ENCODE measurements at places on chromosomes 13 and 19.

DNA sequence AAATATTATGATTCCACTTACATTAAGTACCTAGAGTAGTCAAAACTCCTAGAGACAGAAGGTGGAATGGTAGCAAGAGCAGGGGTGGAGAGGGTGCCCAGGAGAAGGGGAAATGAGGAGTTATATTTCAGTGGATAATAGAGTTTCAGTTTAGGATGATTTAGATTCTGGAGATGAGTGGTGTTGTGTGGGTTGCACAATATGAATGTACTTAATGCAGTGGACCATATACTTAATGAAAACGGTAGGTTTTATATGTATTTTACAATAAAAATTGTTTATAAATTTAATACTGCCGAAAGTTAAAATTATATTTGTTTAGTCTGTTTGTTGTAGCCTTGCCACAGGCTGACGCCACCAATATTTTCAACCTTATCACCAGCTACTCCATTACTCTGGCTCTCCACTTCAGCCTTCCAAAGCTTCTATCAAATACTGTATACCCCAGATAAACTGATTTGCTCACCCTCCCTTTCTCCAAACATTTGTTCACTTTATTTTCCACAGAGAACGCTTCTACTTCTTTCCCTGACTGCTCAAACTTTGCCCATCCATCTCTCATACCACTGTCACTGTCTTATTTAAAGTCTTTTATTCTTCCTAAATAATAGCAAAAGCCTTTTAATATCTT lies 1.4 kb upstream of the RBM26 start:
- DNase-seq: no peak

GRCh38 chr19:10625003-10625761 lies at the start of gene SLC44A2:
Gene SLC44A2 (plus strand): TSS chr19:10625553. CDS start chr19:10625634, 81 bp downstream.
- no peak for DNase-seq

DNA sequence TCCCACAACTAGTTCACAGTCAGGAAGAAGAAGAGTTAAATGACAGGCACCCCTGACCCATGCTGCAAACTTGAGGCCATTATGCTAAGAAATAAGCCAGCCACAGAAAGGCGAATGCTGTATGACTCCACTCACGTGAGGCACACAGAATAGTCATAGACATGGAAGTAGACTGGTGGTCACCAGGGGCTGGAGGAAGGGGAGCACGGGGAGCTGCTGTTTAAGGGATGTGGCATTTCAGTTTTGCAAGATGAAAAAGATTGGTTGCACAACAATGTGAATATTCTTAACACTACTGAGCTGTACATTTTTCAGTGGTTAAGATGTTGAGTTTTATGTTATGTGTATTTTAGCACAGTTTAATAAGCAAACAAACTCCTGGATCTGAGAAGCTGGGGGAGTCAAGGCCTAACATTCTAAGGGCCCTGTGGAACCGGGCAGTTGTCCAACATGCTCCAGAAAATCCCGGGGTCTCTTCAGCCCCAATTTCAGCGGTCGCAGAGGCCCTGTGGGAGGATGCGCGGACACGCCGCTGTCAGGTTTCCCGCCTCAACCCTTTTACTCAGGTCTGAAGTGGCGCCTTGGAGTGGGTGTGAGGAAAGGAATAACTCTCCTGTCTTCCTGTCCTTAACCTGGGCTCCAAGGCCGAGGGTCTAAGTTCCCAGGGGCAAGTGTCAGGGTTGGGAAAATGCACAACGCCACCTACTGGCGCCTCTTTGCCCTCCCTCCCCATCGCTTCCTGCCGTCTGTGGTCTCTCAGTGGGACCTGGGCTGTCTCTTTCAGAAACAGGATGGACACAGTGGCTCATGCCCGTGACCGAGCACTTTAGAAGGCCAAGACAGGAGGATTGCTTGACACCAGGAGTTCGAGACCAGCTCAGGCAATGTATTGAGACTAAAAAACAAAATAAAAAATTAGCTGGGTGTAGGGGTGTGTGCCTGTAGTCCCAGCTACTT lies 4.4 kb upstream of the TMEM272 start:
- DNase-seq: no peak

- DNase-seq: no peak
Observed at GRCh38 chr13:98156259-98156658, 13.4 kb downstream of the FARP1 start.

DNA sequence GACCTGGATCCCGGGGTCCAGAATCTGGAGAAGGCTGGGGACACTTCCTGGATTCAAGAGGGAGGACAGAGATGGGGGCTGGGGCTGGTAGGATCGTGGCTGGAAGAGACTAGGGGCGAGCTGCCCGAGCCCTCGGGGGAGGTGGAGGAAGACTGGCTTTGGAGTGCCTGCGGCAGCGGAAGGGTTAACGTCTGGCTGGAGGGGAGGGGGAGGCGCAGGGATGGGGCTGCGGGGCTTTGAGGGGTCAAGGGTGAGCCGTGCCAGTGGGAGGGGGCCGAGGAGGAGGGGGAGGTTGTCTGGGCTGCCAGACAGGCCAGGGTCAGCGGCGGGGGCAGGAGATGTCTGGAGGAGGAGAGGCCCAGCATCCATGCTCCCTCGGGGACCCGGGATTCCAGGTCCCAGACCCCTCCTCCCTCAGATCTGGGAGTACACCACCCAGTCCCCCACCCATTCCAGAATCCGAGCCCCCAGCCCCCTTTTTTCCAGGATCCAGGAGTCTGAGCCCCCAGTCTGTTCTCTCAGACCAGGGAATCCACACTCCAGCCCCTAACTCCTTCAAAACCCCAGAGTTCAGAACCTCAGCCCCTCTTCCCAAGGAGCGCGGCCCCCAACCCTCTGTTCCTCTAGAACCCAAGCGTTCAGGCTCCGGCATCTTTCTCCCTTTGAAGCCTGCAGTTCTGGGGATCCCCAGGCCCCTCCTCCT lies 3.2 kb upstream of the SPACA6 start:
- no peak for DNase-seq

- DNase-seq: no peak
Observed at GRCh38 chr19:2186071-2186846, 22.5 kb downstream of the DOT1L start.

- DNase-seq: no peak
Observed at GRCh38 chr19:51470966-51471365, 7.4 kb upstream of the CEACAM18 start.

- DNase-seq: no peak
Observed at GRCh38 chr13:85741017-85741416, 58.2 kb downstream of the SLITRK6 start.

- DNase-seq: no peak
Observed at GRCh38 chr19:28934631-28935030, 278.3 kb downstream of the UQCRFS1 start.

DNA sequence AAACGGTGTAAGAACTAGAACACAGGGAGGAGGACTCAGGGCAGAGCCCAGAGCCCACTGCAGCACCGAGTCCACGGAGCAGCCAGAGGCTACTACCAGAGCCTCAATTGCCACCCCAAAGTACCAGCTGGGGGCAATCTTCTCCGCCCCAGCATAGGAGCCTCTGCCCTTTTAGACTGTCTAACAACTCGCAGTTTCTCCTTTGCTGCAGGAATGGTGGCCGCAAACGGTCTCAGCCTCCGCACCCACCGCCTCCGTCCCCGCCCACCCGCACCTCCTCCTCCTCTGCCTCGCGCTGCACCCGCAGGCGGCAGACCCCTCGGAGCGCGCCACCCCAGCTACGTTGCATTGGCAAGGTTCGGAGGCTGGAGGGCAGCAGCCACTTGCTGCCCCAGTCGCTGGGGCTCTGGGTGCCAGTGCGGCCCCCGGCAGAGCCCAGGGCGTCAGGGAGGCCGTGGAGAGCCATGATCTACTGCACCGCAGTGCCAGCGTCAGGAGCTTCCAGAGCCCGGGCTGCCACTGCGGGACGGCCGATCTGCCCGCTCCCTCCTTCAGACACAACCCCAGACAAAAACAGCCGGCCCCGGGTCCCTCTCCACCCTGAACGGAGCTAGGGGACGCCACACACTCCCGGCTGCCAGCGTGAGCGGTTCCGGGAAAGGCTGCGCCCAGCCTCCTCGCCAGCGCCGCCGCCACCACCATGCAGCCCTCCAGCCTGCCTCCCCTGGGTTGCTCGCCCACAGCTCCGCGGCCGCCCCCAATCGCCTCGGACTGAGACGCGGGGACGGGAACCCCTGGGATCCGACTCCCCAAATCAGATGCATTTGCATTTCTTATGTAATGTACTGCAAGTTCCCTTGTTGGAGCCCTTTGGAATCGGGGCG lies 1.8 kb downstream of the FGF14 start:
- no peak for DNase-seq

GRCh38 chr19:13262450-13262849 lies 112.2 kb downstream of the IER2 start:
- DNase-seq: no peak

GRCh38 chr19:43939557-43940260 lies 4.6 kb upstream of the ZNF45 start:
- no peak for DNase-seq

DNA sequence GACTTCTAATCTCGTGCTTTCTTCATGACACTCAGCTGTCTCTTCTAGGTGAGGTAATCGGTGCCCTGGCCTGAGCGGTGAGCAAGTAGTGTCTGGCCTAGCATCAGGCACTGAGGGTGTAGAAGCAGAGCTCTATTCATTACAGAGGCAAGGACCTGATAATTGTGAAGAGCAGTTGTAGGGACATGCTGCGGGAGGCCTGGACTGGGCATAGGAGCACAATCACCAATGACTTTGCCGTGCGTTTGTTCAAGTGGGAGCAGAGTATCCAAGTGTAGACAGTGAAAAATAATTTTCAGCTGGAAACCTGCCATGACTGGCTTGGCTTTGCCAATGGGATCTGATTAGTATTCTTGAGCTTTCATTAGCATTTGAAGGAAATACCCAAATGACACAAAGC lies 32.1 kb upstream of the DCLK1 start:
- DNase-seq: no peak

- peak; percentile 87 for DNase-seq
Observed at GRCh38 chr19:510606-511100, 3.4 kb downstream of the TPGS1 start.

DNA sequence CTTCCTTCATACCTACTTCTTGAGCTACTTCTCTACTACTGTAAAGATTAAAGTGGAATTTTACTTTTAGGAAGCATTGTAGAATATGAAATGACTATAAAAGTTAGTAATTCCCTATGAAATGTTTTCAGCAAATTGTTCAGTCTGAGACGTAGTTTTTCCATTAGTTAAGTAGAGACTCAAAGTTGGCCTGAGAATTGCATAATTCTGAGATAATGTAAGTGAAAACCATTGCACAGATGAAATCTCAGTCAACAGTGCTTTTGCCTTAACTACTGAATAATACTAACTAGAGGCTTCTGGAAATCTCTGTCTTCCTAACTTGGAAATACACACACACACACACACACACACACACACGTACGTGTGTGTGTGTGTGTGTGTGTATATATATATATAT lies 125.9 kb downstream of the FGF14 start:
- no peak for DNase-seq

GRCh38 chr19:24140591-24140990 lies 53.6 kb downstream of the ZNF254 start:
- no peak for DNase-seq

DNA sequence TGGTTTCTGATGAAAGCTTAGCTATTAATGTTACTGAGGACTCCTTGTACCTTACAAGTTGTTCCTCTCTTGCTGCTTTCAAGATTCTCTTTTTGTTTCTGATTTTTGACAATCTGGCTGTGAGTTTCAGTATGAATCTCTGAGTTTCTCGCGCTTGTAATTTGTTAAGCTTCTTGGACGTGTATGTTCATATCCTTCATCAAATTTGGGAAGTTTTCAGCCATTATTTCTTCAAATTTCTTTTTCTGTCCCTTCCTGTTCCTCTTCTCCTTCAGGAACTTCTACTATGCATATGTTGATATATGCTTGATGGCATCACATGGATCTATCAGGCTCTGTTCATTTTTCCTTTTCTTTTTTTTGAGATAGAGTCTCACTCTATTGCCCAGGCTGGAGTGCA lies 5.6 kb upstream of the URI1 start:
- DNase-seq: no peak

- DNase-seq: no peak
Observed at GRCh38 chr19:15303105-15303780, 29.1 kb downstream of the BRD4 start.

DNA sequence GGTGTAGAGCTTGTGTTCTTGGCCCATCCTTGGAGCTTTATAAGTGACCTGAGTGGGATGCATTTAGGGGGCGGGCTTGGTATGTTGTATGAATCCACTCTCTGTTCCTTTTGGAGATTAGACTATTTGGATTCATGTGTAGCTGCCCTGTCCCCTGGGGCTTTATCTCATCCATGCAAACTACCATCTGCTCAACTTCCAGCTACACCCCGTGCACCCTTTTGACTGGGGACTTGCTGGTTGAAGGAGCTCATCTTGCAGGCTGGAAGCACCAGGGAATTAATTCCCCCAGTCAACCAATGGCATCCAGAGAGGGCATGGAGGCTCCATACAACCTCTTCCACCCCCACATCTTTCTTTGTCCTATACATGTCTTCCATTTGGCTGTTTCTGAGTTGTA lies 6.1 kb downstream of the CLEC4M start:
- DNase-seq: no peak

GRCh38 chr19:58035863-58036262 lies 2.0 kb downstream of the ZSCAN1 start:
- DNase-seq: no peak

GRCh38 chr13:106597186-106597585 lies 29.2 kb upstream of the ARGLU1 start:
- no peak for DNase-seq

DNA sequence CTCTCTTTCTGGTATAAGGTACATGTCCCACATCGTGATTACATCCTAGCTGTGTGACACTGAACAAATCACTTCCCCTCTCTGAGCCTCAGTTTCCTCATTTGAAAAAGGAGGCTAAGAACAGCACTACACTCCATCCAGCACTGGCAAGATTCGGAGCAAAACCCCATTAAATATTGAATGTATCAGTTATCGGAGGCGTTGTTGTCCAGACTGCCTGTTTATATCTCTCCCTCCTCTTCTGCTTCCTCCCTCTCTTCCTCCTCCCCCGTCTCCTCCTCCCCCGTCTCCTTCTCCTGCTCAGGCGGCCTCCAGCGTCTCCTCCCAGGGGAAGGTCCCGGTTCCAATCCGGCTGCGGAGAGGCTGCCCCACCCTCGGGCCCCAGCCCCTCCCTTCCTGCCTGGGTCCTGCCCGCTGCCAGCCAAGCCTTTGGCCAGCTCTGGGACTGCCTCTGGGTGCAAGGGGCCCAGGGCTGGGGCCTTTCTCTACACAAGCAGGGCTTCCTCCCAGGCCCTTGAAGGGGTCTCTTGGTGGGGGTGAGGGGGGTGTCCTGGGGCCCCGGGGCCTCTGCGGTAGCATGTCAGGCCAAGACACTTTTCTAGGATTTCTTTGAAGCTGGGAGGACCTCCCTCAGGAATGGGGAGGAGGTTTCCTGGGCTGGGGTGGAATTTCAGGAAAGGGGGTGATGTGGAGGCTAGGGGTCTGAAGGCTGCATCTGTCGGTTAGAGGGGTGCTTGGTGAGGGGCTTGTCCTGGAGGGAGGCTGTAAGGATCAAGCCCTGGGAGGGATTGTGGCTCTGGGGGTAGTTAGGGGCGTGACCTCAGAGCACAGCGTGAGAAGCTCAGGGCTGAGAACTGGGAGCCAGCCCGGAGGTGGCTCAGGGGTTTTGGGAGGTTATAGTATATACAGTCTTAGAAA lies 1.9 kb downstream of the RRAS start:
- DNase-seq: no peak

Measured in activated CD4-positive, alpha-beta T cell treated with anti-CD3 and anti-CD28 coated beads for 1 hour (primary cell).